Mononuclear cell (primary cell): ENCODE measurements at places on chromosomes 4 and X. TPM values are rescaled to one million over a fixed set of nuclear protein-coding genes. Genes with fewer than 3 reads are reported as not detected.

The SAGE1 gene
- total RNA-seq: not detected

The ASB12 gene
- 0.10 TPM for total RNA-seq

The PPP2R2C gene
- total RNA-seq: not detected

The MED12 gene
- total RNA-seq: 21.8 TPM

The SMPX gene
- not detected for total RNA-seq

The TLR10 gene
- 2.5 TPM for total RNA-seq

The BTK gene
- 33.1 TPM for total RNA-seq
